Hematopoietic multipotent progenitor cell treated with erythropoietin and hydrocortisone succinate and interleukin-3 and kit ligand, for 17 days (in vitro differentiated cells): ENCODE measurements at places on chromosomes 6 and 20.

GRCh38 chr20:43461894-43462659 lies 4.4 kb downstream of the SRSF6 start:
- no peak for DNase-seq

GRCh38 chr6:159118924-159119323 lies 50.3 kb upstream of the FNDC1 start:
- DNase-seq, result no peak

- DNase-seq, result no peak
These were observed 1162.8 kb upstream of the CITED2 start for GRCh38 chr6:140537211-140537610.

DNA sequence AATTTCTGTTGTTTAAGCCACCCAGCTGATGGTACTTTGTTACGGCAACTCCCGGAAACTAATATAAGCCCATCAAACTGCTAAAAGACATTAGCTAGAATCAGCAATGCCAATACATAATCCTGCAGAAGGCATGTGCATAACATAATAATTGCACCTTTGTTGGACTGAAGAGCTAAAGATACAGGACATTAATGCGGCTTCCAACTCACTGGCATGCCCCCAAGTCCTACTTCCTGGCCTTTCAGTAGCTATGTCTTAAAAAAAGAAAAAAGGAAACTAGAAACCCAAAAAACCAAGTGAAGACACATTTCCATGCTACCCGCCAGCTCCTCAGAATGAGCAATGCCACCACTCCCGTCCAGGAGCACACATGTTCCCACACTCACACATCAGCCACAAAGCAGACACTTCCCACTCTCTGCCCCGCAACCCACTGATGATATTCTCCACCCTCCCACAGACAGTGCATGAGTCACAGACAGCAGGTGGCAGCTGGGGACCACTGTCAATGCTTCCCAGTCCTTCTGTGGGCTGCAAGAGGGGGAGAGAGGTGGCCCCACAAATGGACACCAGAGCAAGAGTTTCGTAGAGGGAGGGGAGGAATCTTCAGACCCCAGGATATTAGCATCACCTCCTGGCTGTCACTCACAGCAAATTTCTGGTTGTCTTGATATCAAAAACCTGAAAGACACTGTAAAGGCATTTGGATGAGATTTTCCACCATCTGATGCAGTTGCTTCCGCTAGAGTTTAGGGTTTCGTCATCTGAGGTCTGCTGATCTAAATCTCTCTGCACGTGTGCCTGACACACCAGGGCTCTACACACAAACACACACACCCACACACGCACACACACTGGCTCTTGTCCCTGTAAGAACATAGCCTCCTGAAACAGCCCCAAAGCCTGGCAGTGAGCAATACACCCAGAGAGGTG lies 32.8 kb downstream of the GFOD1 start:
- DNase-seq, result peak; percentile 43

DNA sequence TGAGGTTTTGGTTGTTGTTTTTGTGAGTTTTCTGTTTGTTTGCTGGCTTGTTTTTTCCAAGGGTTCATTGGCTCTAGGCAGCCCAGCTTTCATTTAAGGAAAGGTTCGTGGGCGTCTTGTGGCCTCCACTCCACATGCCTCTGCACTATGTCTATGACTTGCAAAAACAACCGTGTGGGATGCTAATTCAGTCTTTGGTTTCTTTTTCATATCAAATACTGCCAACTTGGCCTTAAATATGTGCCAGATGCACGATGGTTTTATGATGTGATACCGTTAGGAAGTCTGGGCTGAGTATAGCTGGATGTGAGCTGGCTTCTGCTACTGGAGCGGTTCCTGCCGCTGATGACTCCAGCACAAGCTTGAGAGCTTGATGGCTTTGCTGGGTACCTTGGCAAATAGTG lies 96.3 kb downstream of the BMP2 start:
- no peak for DNase-seq

DNA sequence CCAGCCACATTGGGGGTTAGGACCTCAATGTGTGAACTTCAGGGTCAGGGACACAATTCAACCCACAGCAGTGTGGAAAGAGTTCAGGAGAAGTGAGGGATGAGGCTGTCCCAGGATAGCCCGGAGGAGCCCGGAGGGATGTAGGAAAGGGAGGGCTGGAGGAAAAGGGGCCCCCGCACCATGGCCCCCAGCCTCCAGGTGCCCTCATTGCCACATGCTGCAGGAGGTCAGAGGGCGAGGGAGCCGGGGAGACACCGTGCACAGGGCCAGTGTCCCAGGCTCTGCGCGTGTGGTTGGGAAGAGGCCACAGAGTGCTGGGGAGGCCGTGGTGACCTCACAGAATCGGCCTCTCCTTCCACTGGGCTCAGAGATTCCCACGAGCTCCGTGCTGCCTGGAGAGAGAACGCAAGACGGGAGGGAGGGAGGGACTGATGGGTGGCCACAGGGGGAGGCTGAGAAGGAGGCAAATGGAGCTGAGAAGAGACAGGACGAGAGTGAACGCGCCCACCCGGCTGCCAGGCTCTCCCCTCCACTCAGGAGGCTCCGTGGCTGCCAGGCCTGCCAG lies 215.1 kb downstream of the DLL1 start:
- no peak for DNase-seq

DNA sequence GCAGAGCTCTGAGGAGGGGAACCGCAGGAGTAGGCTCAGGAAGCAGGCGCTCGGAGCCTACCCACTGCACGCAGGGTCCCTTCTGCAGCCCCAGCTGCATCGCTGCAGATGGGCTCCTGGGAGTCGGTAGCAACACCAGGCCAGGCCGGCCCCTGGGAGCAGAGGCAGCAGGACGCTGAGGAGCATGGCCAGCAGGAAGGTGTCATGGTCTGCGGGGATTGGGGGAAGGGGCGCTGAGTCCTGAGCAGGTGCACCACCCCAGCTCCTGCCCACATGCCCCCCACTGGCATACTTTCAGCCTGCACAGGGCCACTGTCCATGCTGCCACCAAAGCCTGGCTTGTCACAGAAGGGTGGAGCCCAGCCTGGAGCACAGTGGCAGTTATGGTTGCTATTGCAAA lies 7.7 kb upstream of the GFRA4 start:
- DNase-seq, result no peak

DNA sequence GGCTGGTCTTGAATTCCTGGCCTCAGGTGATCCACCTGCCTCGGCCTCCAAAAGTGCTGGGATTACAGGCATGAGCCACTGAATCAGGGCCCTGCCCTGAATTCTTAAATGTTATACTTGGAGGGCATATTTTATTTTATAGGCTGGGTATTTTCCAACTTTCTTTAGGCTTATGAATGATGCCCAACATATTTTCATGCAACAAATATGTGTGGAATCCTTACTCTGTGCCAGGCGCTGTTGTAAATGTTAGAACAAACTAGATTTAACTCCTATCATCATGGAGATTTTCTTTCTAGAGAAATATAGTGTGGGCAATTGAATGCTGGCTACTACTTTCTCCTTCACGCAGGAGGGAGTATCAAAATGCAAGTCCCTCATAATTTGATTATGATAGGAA lies 71.2 kb downstream of the SAMD5 start:
- DNase-seq, result no peak

DNA sequence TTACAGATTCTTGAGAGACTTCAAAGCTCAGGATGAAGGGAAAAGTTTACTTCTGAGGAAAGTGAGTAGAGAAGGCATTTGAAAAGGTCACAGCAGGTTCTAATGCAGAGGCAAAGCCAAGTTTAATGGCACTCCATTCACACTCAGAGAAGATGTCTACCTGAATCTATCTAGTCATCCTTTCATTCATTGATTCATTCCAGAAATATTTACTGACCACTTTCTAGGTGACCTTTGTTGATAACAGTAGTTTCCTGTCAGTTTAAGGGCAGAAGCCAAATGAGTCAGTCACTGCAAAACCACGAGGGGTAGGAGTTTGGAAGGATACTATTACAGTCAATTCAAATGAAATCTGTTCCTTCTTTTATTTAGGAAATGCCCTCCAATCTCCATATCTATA lies 30.8 kb downstream of the FBXO5 start:
- no peak for DNase-seq
